ENCODE measurements at places on chromosomes 16 and 17.

DNA sequence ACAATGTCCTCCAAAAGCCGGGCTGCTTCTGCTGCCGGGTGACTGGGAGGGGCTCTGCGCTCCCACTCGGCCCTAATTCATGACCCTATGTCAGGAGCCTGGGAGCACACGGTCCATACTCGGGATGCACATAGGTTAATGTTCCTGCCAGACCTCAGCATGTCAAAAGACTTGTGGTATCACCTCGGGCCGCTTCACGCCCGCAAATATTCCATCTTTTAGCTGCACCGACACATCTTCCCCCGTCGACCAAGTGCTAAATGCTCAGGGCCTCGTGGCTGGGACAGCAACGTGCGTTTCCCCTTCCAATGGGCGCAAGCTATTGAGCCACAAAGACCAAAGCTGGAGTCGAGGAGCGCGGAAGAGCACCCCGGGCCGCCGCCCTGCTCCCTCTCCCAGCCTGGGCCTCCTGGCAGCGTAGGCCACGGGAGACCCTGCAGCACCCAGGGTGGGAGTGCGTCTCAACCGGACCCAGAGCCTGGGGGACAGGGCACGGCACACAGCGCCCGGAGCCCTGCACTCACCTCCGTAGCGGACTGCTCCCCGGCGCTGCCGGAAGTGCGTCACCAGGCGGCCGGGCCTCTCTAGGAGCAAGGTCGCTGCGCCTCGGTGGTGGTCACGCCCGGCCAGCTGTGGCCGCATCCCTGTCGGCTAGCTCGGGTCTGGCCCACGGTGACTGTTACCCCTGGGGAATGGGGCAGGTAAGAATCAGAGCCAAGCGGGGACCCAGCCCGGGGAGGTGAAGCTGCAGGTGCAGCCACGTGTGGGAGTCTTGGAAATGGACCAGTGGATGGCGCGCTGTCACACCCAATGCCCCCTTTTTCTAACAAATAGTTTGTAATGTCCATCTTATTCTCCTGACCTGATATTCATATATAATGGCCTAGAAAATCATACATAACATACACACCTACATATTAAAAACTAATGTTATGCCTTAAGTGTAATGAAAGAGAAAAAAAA, at the start of gene ZNF23:
ZNF23 (minus strand) TSS at position 562 of the 963 bp plus-strand sequence. CDS start 5,451 bp downstream, outside the sequence.
- DNase-seq: peak; percentile 3

- DNase-seq: no peak
Measured at GRCh38 chr16:62832214-62832613, 796.0 kb upstream of the CDH8 start.

- DNase-seq: no peak
Measured at GRCh38 chr17:57662041-57662440, 83.1 kb downstream of the CCDC182 start.

DNA sequence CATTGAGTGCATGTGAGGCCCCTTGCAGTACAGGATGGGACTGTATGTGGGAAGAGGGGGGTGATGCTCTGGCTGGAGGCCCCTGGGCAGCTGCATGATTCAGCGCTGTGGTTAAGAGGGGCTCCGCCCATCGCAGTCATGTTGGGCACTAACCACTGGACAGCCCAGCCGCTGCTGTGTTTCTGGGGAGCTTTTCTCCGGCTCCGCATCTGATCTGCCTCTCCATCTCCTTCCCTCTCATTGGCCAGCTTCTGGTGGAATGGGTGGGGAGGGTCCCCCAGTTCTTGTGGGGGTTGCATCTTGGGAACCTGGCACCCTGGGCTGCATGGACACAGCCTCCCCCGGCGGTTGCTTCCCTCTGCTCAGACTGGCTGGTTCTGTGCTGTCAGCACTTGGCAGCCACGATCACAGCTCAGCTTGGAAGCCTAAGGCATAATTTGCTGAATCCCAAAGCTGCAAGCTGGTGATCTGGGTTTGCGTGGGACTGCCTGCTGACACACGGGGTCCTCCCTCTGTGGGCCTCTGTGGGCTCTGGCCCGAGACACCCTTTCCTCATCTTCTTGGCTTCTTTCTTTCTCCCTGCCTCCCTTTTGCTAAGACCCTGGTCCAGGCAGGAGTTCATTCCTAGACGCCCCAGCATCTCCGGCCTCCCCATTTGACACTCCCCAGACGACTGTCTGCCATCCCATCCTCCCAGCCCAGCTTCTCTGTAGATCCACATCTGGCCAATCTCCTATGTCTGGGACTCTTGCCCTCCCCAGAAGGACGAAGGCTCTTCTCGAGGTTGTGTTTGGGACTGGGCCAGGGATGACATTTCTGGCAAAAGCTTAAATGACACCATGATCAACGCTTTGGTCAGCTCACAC, 168.3 kb downstream of the SEC14L1 start:
- DNase-seq: no peak

- DNase-seq: no peak
Measured at GRCh38 chr17:40103688-40104087, 3.3 kb upstream of the NR1D1 start.
